ENCODE measurements at places on chromosomes 7 and 10.

- no peak for DNase-seq
These were observed 30.7 kb downstream of the GHRHR start for GRCh38 chr7:30994206-30995100.

GRCh38 chr10:49280001-49280408 lies 19.0 kb upstream of the C10orf71 start:
- DNase-seq, result no peak

DNA sequence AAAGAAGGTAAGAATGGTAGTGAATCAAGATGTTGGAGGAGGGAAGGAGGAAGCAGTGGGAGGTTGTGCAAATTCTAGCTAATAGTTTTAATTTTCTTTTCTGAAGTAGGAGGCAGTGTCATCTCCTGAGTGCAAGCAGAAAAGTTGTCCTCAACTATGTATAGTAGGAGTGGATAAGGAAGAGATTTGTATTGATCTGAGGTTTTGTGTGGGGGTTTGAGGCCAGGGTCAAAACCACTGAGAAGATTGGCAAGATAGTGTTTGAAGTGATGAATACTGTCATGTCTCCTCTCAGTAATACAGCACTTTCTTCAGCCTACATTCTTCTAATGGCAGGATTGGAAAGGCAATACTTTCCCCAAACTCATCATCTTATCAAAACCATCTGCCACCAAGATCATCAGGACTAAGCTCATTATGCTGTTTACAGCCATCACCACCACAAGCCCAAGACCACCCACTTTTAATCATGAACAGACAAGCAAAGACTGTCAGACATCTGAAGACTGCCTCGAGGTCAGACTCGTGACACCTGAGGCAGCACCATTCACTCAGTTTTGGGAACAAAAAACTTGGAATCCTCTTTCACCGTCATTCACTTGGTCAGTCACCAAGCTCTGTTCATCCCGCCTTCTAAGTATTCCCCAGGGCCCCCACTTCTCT lies 1.5 kb upstream of the MIOS start:
- DNase-seq, result no peak

GRCh38 chr10:120684226-120684625 lies 166.9 kb upstream of the WDR11 start:
- DNase-seq, result no peak

DNA sequence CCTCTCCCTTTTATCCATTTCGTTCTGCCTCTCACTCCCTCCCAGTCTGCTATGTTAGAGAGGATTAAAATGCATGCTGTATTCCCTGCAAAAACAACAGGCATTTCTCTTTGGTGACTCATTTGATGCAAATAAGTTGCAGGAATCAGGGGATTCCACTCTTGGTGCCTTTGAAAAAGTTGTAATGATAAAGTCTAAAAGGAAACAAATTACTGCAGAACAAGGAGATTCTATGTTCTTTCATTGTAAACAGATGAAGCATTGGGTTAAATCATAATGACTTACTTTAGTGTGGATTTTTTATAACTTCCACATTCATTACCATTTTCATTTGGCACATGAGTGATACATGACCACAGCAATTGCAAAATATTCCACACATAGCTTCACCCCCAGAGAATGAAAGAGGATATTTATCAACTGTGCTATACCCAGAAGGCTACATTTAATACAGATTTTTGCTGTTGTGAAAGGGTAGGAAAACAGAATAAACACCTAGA lies 33.4 kb upstream of the ABLIM1 start:
- no peak for DNase-seq

DNA sequence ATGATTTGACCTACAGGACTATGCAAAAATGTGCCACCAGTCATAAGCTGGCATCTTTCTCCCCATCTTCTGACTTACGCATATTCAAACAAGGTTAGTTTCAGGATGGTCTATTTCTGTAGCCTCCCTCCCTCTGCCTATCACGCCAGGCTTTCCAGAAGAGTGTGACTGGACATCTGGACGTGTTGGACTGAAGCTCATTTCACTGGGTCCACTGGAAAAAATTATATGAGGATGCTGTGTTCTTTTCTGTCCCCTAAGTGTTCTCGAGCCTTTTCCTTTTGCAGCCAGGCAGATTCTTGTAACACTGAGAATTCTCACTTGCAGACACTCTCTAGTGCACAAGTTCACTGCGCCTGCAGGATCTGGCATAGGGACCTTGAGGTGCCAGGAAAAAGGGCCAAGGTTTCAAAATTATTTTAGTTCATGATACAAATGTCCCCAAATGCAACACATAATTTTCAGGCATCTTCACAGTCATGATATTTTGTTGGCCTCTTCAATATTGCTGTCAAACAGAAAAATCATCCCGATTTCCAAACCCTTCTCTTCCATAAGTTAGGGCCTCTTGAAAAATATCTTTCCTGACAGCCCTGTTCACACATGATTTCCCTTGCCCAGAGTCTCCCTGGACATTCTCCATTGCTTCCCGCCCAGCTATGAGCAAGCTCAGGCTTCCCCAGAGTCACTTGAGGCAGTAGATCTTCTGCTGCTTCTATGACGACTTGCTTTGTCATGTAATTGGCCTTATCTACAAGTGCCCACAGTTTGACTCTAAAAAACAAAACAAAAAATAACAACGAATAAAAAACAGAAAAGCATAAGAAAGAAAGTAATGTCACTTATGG lies 170.4 kb downstream of the BMPER start:
- no peak for DNase-seq

DNA sequence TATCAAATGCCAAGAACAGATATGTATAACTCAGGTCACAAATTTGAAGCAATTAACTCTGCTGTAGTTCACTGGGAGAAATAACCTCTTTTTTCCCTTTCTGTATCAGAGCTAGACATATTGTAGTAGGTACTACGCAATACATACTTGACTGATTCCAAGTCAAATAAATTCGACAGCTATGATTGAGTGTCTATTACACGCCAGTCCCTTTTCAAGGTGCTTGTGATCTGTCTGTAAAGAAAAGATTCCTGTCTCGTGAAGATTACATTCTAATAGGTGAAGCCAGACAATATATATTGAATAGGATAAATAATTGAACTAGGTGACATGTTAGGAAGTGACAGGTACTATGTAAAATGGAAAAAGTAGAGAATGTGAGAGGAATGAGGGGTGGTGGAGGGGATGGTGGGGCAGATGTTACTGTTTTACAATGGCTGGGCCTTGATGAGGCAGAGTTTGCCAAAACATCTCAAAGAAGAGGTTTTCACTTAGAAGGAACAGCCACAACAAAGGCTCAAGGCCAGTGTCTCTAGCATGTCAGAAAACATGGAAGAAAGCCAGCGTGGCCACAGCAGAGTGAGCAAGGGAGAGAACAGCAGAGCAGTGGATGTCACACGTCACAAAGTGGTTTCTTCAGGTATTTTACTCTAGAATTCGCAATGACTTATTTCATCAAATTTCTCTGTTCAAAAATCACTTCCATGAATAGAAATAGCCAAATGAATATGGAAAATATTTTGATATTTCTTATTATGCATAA lies 282.6 kb upstream of the CACNA2D1 start:
- no peak for DNase-seq

- no peak for DNase-seq
These were observed 89.5 kb upstream of the SH2B2 start for GRCh38 chr7:102197161-102197560.

- no peak for DNase-seq
These were observed 10.0 kb upstream of the TNS3 start for GRCh38 chr7:47591655-47592572.

DNA sequence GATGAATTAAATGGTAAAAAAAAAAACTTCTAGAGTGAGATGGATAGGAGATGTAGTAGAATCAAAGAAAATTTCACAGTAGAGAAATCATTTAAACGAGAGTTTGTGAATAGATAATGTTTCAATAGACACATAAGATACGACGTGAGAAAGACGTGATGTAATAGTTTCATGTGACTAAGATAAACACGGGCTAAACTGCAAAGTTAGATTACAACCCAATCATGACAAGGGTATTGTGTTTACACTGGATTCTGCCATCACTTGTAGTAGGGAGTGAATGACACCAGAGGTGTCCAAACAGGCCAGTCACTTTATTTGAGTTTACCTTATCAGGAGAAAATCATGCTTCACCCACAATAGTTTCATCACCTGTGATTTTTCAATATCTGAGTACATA lies 21.6 kb downstream of the SEMA3D start:
- DNase-seq, result no peak

DNA sequence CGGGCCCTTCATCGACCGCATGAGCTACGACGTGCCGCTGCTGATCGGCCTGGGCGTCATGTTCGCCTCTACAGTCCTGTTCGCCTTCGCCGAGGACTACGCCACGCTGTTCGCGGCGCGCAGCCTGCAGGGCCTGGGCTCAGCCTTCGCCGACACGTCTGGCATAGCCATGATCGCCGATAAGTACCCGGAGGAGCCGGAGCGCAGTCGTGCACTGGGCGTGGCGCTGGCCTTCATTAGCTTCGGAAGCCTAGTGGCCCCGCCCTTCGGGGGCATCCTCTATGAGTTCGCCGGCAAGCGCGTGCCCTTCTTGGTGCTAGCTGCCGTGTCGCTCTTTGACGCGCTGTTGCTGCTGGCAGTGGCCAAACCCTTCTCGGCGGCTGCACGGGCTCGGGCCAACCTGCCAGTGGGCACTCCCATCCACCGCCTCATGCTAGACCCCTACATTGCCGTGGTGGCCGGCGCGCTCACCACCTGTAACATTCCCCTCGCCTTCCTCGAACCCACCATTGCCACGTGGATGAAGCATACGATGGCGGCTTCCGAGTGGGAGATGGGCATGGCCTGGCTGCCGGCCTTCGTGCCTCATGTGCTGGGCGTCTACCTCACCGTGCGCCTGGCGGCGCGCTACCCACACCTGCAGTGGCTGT lies 1.2 kb downstream of the SLC18A3 start:
- no peak for DNase-seq

- no peak for DNase-seq
These were observed 69.5 kb downstream of the LMBR1 start for GRCh38 chr7:156823435-156823834.

DNA sequence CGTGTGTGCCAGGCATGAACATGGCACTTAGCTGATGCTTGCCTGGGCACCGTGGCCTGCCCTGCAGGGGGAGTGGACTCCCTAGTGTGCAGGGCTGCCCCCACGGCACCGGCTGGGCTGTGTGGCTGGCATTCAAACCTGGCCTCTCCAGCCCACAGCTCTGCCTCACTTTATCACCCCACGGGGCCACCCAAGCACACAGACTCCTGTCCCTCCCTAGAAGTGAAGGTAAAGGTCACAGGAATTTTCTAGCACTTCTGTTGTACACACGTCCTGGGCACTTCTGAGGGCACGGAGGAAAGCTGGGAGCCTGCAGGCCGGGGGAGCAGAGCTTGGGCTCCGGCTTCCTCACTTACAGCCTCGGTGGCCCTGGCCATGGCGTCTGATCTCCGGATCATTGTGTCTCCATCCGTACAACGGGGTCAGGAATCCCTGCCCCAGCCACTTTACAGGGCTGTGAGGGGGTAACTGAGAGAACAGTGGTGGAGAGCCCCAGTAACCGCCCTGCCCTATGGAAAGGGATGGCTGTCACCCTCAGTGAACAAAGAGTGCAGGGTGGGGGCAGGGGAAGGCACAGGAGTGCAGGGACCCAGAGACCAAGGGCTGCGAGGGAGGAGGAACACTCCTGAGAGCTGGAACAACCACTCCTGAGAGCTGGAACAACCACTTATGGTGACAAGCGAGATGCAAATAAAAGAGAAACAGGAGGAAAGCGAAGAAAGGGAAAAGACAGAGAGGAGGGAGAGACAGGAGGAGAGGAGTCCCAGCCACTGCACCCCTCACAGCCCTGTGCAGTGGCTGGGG lies 3.9 kb upstream of the PYROXD2 start:
- DNase-seq, result no peak

DNA sequence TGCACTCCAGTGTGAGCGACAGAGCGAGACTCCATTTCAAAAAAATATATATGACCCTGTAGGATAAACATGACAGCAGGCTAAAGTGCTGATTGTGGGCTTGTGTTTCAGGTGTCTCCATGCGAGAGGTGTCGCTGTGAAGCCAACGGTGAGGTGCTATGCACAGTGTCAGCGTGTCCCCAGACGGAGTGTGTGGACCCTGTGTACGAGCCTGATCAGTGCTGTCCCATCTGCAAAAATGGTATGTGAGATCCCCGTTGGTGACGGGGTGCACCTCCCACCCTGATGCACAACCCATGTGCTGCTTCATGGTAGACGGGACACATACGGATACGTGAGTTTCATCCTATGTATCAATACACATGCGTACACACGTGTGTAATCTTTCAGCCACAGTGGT lies 29.2 kb downstream of the VWC2 start:
- no peak for DNase-seq

DNA sequence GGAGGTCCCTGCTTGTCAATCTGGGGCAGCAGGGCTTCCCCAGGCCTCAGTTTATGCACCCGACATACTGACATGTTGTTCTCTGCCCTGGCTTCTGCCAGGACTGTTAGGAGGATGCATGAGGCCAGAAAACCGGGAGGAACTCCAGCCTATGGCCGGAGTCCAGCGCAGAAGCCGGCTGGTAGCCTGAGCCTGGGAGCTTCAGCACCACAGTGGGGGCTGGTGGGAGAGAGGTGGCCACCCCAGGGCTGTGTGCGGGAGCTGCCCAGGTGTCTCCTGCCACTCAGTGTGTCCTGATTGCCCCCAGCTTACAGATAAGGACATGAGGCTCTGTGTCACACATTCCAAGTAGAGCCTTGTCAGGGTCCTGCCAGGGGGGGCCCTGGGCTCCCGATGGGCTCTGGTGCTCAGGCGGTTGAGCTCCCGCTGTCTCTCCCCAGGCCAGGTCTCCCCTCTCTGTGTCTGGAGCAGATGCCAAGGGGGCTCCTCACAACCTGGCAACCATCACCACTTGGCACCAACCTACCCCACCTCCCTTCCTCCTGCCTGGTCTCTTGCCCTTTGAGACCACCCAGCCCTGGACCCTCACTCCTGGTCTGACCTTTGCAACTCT lies 32.3 kb downstream of the PPIF start:
- no peak for DNase-seq

All from naive thymus-derived CD8-positive, alpha-beta T cell (primary cell).